ENCODE measurements at places on chromosomes 7 and 10. TPM values are rescaled to one million over a fixed set of nuclear protein-coding genes. Genes with fewer than 3 reads are reported as not detected.
A peak's percentile ranks its signal among the peaks of the same experiment; 100 is the strongest.

KNDC1 gene
- not detected for total RNA-seq

SH2D4B gene
- not detected for total RNA-seq

SNX13 gene
- 29.7 TPM for total RNA-seq

CHST12 gene
- 15.1 TPM for total RNA-seq

DNA sequence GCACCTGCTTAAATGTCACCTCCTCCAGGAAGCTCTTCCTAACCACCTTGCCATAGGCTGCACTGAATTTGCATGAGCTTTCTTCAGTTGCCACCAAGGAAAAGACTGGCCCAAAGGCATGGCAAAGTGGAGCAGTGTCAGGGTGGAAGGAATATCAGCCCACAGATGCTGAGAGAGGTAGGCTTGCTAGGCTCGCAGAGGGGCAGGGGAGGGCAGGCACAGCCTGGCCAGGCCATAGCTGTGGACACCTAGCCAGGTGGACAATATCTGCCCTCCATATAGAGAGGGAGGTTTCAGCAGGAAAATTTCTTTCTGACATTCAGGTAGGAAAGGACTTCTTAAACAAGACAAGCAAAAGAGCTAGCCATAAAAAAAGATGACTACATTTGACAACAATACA, 166.3 kb downstream of the GRID1 start:
- no peak for DNase-seq

GRCh38 chr10:60817398-60817805, 39.1 kb downstream of the CDK1 start:
- DNase-seq, result no peak

DNA sequence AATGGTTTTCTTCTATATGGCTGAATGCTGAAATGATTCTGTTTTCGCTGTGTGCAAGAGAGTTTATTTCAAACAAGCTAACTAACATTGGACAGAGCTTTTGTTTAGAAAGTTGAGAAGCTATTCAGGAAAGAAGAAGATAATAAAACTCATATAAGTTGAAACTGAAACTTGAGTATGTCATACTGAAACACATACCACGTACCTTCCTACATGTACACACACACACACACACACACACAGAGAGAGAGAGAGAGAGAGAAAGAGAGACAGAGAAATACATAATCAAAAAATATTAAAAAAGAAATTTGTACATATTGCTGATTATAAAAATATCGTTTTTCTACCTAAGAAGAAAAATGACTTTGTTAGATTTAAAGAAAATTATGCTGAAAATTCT, 561.9 kb upstream of the KCND2 start:
- no peak for DNase-seq

DNA sequence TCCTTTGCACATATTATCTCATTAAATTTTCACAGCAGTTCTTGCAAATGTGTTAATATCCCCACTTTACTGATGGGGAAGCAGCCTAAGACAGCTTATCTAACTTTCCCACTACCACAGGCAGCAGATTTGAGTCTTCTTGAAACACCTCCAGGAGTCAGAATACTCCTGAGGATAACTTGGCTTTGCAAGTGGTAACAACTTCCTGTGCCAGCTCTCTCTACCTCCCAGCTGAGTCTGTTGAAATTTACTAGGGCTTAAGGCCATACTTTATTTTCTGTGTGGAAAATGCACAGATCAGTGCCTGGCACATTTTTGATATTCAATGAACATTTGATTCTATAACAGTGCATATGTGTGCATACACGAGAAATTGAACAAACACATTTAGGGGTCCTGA, 136.1 kb upstream of the COBL start:
- DNase-seq, result no peak

GRCh38 chr7:155800741-155801267, 11.5 kb downstream of the SHH start:
- DNase-seq, result no peak

- peak; percentile 50 for DNase-seq
Observed at GRCh38 chr10:80664071-80664680, 126.5 kb downstream of the SH2D4B start.

DNA sequence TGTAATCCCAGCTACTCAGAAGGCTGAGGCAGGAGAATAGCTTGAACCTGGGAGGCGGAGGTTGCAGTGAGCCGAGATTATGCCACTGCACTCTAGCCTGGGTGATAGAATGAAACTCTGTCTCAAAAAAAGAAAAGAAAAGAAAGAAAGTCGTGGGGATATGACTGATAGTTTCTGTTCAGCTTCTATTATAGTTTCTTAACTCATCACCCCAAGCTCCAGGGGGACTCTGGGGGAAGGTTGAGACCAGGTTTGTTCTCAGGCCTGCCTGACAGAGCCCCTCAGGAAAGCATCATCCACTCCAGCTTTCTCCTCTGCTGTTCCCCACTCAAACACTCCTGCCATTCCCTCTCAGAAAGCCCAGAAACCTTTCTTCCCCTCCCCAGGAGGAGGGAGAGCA, 542.4 kb upstream of the GALNT17 start:
- DNase-seq, result no peak

- DNase-seq, result no peak
Observed at GRCh38 chr10:8921568-8921967, 867.1 kb downstream of the GATA3 start.

GRCh38 chr7:96224685-96225084, 97.2 kb downstream of the SLC25A13 start:
- peak; percentile 19 for DNase-seq

DNA sequence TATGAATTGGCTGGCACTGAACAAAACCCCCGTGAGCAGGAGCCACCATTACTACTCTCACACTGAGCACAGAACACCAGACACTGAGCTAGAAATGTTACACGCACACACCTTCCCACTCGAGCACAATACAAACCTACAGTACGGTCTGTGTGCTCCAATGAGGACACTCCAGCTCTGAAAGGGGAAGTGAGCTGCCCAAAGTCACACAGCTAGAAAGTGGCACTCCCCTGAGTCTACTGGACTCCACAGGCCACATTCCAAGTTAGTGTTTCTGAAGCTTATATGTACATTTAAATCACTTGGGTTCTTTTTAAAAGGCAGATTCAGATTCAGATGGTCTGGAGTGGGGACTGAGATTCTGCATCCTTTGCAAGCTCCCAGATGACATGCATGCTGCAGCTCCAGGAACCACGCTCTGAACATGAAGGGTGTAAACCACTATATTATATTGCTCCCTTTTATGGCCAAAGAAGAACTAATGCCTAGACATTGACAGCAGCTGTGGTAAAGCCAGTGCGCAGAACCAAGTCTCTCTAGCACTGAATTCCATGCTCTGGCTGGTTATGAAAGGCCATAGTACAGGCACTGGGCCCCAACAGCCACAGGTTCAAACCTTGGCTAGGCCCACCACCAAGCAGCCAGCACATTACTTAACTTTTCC, 77.1 kb downstream of the FRMPD2 start:
- DNase-seq, result no peak

- DNase-seq, result peak; percentile 64
Observed at GRCh38 chr10:3877211-3878000, 92.4 kb upstream of the KLF6 start.

DNA sequence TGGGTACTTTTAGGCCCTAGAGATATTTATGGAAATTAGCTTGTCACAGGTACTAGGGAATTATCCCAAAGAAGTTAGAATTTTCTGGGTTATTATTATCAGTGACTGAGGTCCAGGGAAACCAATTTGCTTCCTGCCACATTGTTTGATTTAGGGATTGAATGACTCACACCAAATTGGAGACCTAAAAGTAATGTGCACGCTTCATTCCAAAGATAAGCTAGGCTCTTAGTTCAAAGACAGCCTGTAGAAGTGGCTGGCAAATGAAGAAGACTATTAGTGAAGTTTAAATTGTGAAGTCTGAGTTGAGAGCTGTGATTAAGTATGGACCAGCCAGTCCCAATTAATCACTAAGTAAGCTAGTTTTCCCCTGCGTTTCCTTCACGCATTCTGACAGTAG, 188.1 kb upstream of the MYO3A start:
- peak; percentile 67 for DNase-seq

GRCh38 chr10:9443758-9444157, 1389.3 kb downstream of the GATA3 start:
- DNase-seq, result no peak

DNA sequence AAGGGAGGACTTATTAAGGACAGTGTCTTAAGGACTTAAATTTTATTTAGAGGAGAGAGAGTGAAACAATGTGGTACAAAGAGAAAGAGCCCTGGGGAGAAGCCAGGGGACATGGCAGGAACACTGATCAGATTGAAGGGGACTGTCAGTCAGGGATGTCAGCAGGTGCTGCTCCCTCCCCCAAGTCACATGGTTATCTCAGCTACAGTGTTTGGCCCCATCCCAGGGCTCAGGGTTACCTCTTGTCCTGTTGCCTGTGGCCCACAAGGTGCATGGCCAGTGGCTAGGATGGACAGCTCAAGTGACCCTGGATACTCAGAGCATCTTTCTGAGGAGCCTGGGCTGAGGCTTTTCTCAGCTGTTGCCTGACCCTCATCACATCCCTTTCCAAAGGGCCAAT, 325.9 kb upstream of the PODXL start:
- DNase-seq, result no peak

All from renal cortical epithelial cell (primary cell).